ENCODE measurements at places on chromosomes 1 and 21.
A peak's percentile ranks its signal among the peaks of the same experiment; 100 is the strongest.

DNA sequence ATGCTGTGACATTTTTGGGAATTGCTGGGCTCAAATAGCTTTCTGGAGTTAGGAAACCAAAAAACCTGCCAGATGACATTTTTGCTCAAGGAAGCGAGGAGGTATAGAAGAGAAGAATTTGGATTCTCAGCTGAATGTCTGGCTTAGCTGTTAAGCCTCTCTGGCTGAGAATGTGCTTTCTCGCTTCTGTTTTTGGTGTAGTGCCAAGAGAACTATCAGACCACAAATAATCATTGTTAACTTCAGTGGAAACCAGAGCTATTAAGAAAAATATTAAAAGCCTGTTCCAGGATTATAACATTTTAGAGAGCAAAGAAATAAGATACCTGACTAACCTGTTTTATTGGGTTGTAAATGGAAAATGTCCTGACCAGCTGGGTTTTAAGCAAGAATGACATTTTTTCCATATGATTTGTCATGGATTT, 39.5 kb upstream of the DIPK1A start:
- ATAC-seq: no peak

- no peak for ATAC-seq
These were observed 292.7 kb downstream of the TPR start for GRCh38 chr1:186082235-186082937.

DNA sequence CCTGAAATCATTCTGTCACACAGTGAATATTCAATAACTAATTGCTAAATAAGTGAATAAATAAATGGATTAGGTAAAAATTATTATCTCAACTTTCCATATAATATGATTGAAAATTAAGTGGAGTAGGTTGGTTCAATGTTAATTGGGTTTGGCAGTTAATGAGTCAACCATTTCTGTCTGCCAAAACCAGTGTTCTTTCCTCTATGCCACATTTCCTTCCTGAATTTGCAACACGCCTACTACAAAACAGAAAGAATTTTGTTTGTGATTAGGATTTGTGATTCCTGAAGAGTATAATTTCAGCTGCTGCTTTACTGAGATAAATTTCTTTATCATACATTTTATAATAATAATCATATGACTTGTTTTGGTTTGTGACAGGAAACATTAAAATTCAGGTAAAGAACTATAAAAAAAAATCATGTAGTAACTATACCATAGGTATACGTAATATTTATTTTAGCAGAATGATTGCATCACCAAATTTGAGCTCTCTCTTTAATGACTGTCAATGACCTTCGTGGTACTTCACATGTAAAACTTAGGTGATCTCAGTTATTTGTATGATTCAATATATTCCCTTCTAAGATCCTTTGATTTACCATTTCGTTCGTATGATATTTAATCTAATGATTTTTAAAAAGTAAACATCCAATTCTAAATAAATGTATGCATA, 241.3 kb downstream of the KCNT2 start:
- no peak for ATAC-seq

DNA sequence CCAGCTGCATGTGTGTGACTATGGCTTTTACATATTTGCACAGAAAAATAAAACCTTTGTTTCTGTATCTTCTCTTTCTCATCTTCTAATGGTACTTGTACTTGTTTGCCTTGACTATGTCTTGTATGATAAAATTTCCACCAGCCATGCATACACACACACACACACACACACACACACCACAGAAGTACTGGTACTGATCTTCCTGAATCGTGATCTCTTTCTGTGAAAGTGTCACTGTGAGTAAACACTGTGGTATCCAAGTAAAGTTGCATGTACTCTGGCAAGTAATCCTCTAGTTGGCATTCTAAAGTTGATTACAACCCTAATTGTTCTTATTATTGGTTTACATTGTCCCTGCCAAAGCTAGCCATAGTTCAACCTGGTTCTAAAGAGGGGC, 176.7 kb downstream of the CRB1 start:
- peak; percentile 14 for ATAC-seq

- ATAC-seq: no peak
These were observed 24.2 kb downstream of the MAPKAPK2 start for GRCh38 chr1:206708882-206709281.

DNA sequence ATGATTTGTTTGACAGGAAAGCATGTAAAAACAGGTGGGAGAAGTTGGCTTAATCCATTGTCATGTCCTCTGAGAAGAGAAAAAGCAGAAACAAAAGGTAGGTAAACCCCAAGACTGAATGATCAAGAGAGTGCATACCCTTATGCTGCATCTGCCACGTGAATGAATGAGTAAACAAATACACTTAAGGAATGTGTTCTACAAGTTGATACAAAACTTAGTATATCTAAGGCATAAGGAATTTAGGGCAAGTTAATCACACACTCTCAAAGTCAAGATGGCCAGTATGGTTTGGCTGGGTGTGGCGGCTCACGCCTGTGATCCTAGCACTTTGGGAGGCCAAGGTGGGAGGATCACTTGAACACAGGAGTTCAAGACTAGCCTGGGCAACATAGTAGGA, 34.2 kb downstream of the HMCN1 start:
- no peak for ATAC-seq

DNA sequence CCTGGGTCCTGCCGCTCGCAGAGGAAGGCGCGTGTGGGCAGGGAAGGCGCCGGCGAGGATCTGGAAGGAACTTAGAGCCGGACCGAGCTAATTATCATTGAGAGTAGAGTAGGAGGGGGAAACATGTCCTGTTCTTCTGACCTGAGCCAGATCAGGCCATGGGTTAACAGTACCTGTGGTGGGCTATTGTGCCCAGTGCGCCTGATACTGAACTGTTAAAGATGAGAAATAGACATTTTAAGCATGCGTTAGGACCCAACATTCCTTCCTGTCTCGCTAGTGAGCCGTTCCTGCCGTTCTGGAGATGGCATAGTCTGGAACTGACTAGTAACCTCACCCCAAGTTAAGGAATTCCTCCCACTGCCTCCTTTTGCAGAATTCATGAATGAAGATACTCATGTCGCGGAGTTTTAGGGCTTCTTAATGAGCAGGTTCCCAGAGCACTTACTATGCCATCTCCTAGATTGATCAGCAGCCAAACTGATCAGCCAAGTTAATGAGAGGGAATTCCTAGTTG, 870 bp downstream of the STRIP1 start:
- no peak for ATAC-seq

GRCh38 chr1:8152731-8153702, 126.9 kb upstream of the ERRFI1 start:
- peak; percentile 85 for ATAC-seq

- ATAC-seq: no peak
These were observed 26.8 kb downstream of the PALMD start for GRCh38 chr1:99672530-99673213.

DNA sequence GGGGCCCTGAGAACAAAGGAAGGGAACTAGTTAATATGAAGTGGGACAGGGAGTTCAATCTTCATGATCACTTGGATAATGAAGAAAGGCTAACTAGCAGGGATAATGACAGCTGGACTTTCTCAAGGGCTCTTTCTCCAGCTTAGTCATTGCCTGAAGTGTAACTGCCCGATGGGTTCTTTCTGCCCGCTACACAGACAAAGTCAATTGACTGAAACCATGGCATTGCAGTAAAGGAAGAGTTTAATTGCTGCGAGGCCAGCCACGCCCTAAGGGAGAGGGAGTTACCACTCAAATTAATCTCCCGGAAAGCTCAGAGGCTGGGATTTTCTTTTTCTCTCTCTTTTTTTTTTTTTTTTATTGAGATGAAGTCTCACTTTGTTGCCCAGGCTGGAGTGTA, 16.6 kb upstream of the SLC2A5 start:
- no peak for ATAC-seq

DNA sequence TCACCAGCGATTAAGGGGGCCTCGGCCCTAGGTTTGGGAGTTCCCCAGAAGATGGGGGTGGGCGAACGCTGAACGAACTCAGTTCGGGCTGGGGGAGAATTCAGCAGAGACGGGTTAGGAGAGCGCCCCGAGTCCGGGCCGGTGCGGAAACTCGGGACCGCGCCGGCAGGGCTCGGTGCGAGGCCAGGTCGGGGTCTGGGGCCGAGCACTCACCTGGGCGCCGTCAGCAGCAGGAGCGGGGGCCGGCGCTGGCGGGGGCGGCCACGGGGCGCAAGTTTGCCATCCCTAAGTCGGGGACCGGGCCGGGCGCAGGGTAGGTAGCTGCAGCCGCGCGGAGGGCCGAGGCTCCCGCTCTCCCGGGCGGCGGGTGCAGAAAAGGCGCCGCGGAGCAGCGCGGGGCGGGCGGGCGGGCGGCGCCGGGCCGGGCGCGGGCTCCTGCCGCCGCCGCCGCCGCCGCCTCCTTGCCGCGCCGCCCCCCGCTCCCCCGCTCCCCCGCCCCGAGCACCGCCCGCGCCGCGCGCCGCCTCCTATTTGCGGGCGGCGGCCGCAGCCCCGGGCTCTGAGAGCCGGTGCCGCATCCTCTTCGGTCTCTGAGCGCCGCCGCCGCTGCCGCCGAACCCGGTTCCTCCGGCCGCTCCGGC, 349 bp downstream of the ADGRB2 start:
- ATAC-seq: peak; percentile 28

DNA sequence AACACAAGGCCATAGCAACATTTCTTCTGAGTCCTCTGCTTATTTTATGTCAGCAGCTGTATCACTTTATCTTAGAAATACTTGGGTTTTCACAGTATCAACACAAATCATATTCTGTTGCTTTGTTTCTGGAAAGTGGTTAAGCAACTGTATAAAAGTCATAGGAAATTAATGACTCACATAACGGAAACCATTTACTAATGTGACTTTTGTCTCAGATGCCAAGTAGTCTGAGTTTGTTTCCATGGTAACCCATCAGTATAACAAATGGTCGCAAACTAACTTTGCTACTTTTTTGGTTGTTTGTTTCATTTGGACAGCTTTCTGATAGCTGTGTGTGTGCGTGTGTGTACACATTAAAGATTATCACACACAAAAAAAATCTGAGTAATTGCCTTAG, 31.1 kb downstream of the EEIG2 start:
- ATAC-seq: peak; percentile 90

DNA sequence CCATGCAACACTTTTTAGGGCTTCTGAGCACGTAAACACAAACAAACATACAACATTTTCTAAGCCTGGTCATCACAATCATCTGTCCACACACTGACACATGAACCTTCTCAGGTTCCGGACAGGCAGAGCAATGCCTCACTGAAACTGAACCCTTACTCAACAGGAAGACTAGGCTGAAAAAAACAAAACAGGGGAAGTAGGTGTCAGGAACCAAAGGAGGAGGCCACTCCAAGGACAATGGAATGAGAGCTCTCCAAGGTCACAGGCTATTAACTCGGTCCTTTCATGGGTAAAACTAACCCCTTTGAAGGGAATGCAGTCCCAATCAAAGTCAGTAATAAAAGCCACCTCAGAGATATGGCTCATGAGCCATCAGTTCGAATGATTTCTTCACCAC, 76.6 kb downstream of the FAM78B start:
- no peak for ATAC-seq

DNA sequence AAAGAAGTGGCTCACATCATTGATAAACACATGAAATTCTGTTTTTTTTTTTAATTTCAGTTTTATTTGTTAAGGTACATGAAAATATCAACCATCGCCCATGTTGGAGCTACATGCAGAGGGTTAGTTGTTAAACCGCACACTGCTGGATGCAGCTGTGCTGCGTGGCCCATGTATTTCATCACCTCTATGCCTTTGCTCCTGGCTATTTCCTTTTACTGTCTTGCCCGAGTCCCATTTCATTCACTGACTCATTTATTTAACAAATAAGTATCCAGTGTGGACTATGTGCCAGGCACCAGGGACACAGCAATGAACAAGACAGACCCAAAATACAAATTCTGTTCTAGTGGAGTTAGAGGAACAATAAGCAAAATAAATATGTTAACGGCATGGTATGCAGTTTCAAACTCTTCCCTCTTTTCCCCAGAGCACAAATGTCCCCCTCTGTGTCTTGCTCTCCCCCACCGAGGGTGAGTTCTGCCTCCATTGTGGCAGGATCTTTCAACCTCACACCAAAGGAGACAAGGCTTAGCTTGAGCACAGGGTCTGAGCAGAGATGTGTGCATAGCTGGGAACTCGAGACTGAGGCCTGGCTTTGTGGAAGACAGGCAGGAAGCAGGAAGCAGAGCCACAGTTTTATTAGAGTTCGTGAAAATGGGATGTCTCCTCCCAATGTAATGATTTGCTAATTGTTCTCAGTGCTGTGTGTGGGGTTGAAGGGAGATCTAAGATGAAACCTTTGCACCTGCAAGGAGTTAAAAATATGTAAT, 44.6 kb downstream of the MAN1C1 start:
- no peak for ATAC-seq

GRCh38 chr1:43267291-43267805, 2.4 kb upstream of the TMEM125 start:
- no peak for ATAC-seq

DNA sequence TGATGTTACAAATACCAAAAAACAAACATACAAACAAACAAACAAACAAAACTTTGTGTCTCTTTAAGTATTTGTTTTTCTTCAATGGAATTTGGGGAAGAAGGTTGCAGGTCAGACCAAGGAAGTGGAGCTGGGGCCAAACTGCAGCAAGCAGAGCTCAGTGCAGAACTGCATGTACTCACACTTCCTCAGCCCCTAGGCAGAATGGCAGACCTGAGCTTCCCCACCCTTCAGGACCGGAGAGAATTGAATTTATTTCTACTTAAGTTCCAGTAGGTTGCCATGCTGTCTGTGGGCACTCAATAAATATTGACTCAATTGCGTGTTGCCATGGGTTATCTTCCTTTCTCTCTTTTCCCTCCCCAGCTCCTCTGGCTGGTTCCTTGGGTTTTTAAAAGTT, 173.6 kb downstream of the PTGER3 start:
- ATAC-seq: no peak

- ATAC-seq: no peak
These were observed 37.9 kb downstream of the OMA1 start for GRCh38 chr1:58508629-58509028.

DNA sequence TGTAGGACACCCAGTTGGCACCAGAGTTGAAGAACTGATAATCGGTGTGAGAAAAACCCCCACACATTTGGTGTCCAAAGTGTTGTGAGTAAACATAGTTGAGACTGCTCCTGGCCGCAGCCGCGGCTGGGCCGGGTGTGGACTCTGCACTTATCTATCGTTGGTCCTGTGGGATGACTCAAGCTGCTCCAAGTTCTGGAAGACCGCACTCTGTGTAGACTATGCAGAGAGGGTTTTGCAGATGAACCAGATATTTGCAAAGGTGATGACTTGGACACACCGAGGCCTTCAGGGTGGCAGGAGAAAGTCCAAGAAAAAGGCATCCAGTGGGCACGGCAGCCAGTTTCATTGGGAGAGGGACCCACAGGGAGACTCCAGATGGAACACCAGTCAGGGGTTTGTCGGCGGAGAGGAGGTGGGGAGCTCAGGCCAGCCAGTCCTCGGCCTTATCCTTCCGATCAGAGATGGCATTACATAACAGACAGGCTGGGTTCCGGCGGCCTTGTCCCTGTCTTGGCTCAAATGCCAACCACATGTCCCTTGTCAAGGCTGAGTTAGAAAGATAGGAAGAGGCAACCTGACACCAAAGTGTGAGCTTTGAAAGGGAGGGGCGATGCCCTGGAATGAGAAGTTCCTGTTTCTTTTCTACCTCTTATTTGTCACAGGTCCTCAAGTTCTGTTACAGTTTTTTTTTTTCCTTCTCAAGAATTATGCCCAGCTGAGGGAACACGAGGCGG, 21.1 kb downstream of the C2CD2 start:
- no peak for ATAC-seq

- ATAC-seq: no peak
These were observed 47.3 kb downstream of the ITGB3BP start for GRCh38 chr1:63475761-63476160.
